ENCODE measurements at places on chromosomes 11 and 22.
A peak's percentile ranks its signal among the peaks of the same experiment; 100 is the strongest.

- no peak for DNase-seq
Measured at GRCh38 chr11:57263351-57263750, 26.3 kb upstream of the APLNR start.

DNA sequence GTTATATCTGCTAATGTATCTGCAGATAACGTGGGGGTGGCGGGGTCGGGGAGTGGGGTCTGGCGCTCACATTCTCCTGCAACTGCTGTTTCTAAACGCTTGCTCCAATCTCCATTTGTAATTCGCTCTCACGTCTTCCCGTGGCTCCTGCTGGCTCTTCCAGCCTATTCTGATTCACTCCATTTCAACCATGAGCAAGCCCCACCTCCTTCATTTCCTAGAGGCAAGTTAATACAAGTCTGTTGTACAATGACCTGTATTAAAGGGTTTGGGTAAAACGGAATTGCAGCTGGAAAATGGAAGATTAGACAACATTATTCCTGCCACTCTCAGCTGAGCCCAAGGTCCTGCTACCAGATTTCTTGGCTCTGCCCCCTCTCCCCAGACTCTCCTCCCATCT lies 132.3 kb downstream of the CSNK2A3 start:
- no peak for DNase-seq

DNA sequence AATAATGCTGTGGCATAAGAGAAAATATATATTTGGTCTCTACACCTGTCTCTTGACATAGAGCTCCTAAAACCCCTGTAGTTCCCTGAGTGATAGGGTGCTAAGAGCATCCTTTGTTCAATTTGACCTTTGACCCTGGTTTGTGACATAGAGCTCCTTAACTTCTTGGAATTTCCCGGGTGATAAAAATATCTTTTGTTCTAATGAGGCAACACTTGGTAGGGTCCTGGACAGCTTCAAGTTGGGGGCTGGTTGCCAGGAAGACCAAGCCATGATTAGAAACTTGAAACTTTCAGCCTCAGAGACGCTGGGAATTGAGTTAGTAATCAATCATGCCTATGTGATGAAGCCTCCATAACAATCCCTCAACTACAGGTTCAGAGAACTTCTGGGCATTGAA lies 105.4 kb downstream of the CASP12 start:
- DNase-seq = no peak

DNA sequence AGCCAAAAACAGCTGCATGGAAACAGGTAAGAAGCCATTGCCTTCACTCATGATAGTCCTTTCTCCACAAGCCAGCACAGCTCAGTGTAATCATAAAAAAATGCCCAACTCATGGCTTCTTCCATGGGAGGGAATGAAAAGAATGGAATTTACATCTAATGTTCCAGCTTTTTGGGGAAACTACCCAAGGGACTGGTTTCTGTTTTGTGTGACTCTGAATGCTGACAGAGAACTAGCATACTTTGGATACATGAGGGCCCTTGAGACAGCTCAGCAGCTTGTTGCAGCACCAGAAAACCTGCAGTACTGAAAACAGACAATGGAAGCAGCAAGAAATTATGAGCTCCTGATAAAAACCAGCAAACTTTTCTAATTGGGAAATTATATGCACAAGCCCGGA lies 24.2 kb upstream of the HORMAD2 start:
- DNase-seq = no peak

- DNase-seq = no peak
Measured at GRCh38 chr11:93952082-93952780, 68.9 kb upstream of the HEPHL1 start.

DNA sequence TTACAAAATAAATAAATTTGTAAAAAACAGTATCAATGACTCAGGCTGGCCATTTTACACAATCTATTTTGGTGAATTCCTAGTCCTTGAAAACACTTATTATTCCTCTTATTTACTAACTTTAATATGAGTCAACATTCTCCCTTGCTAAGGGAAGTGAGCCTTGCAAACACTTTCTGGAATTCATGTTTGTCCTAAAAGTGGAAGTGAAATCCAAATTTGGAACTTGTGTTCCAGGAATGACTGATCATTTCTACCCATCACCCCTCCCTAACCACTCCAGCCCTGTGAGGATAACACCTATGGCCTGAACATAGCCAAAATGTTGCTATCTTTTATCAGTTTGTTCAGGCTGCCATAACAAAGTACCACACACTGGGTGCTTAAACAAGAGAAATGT lies 83.1 kb downstream of the OR5AK2 start:
- DNase-seq = no peak

- no peak for DNase-seq
Measured at GRCh38 chr11:121479698-121480238, 27.0 kb upstream of the SORL1-AS1 start.

- DNase-seq = peak; percentile 20
Measured at GRCh38 chr11:27718863-27719545, 18.7 kb upstream of the BDNF start.

- DNase-seq = no peak
Measured at GRCh38 chr22:29804985-29805384, 33.1 kb downstream of the ASCC2 start.

- DNase-seq = peak; percentile 16
Measured at GRCh38 chr22:23184764-23185113, 4.4 kb downstream of the BCR start.

GRCh38 chr11:58506935-58507334 lies 970 bp downstream of the OR5B21 start:
- no peak for DNase-seq

DNA sequence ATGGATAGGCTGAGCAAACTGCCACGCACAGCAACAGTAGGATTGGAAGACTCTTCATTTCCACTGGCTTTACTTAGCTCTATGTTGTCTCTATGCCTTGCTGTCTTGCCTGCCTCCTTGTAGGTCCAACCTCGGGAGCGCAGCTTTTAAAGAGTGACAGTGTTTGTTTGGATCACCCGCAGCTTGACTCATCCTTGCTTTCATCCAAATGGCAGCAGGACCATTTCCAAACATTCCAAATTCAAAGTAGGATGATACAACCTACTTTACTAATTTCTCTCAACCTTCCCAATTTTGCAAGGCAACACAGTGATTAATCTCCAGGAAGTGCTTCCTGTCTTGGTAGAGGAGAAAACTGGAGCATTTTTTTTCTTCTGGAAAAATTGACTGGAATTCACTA lies at the start of gene MMP3:
Gene MMP3 (minus strand): TSS at position 121 of the 400 bp plus-strand sequence. CDS start 63 bp downstream, at position 58.
- DNase-seq = no peak

DNA sequence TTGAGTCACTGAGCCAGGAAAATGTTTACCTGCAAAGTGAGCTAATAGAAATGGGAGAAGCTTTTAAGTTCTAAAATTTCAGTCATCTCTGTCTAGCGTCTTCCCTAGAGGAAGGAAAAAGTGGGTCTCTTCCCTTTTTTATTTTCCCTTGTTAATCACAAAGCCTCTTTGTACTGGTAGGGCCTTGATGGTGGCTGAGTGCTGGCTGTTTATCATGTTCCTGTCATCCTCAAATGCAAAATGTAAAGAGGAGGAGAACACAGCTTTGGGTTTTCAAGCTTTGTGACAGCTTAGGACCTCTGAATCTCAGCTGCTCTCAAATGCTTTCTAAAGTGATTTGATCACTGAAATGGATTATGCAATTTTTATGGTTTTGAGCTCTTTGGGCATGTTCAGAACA lies 222.0 kb downstream of the TMEM135 start:
- no peak for DNase-seq

DNA sequence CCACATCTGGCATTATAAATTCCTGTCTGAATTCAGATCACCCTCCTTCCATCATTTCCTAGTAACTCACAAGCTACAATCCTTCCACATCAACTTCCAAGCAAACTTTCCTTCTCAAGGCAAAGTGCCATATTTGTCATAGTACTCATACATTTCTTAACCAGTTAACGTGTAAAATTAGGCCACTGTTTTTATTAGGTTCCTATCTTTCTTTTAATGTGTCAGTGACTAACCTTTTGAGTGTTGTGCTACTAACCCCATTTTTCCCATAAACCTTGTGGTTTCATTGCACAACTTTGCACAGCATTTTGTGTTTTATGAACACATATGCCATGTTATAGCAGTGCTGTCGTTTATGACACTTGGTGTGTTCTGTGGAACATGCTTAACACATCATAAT lies 90.1 kb downstream of the KIF18A start:
- no peak for DNase-seq

GRCh38 chr22:29204455-29205183 lies 1.1 kb upstream of the EMID1 start:
- no peak for DNase-seq

GRCh38 chr11:16002942-16003341 lies 353.4 kb downstream of the SOX6 start:
- DNase-seq = no peak

Measured in NCI-H1105 (cell line).